Endodermal cell (in vitro differentiated cells): ENCODE measurements at places on chromosomes 7 and 10. TPM values are rescaled to one million over a fixed set of nuclear protein-coding genes. Genes with fewer than 3 reads are reported as not detected.

GRCh38 chr7:20183086-20183485 lies 34.1 kb downstream of the MACC1 start:
- no peaks in the 10 kb centered on the region for H3K27me3 ChIP-seq
- no peaks in the 10 kb centered on the region for H3K36me3 ChIP-seq
- no peaks in the 10 kb centered on the region for H3K4me1 ChIP-seq
- no peak overlapping the region for H3K4me3 ChIP-seq
- H3K27ac ChIP-seq: no peak overlapping the region

ZNF488 gene
- total RNA-seq: 0.28 to 0.53 TPM (median 0.44 TPM) in 3 replicates

- no peaks in the 10 kb centered on the region for H3K27me3 ChIP-seq
- no peak for DNase-seq
- peaks cover 3% of the 10 kb centered on the region for H3K4me1 ChIP-seq
- no peak overlapping the region for H3K4me3 ChIP-seq
- no peak overlapping the region for H3K27ac ChIP-seq
Measured at GRCh38 chr7:41887416-41887815, 184.5 kb upstream of the INHBA start.

DNA sequence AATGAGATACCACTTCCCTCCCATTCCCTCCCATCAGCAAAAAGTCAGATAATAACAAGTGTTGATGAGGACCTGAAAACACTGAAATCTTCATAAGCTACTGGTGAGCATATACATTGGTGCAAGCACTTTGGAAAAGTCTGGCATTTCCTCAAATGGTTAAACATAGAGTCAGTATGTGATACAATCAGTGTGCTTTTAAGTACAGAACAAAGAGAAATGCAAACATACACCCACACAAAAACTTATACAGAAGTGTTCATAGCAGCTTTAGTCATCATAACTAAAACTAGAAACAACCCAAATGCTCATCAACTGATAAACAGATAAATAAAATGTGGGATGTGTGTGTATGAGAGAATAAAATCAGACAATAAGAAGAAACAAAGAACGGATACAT lies 261.9 kb downstream of the ELMO1 start:
- no peaks in the 10 kb centered on the region for H3K27me3 ChIP-seq
- peaks cover 21% of the 10 kb centered on the region for H3K36me3 ChIP-seq
- H3K27ac ChIP-seq: no peak overlapping the region
- DNase-seq: no peak
- peaks cover 5% of the 10 kb centered on the region for H3K4me1 ChIP-seq
- no peak overlapping the region for H3K4me3 ChIP-seq

DNA sequence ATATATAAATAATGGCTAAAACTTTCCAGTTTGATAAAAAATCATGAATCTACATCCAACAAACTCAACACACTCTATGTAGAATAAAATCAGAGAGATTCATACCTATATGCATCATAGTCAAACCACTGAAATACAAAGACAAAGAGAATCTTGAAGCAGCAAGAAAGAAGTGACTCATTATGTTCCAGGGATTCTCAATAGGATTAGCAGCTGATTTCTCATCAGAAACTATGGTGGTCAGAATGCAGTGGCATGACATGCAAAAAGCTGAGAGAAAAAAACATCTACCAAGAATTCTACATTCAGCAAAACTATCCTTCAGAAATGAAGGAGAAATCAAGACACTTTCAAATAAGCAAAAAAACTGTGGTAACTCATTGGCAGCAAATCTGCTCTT lies 187.4 kb downstream of the RNLS start:
- no peak overlapping the region for H3K27ac ChIP-seq
- no peaks in the 10 kb centered on the region for H3K4me1 ChIP-seq
- no peak overlapping the region for H3K4me3 ChIP-seq
- H3K27me3 ChIP-seq: no peaks in the 10 kb centered on the region
- DNase-seq: no peak

ZNF33B gene
- 27.5 and 34.9 TPM in 2 replicates for total RNA-seq

GRCh38 chr7:33832271-33832721 lies 73.0 kb upstream of the BMPER start:
- H3K4me1 ChIP-seq: no peaks in the 10 kb centered on the region
- H3K4me3 ChIP-seq: no peak overlapping the region
- no peak overlapping the region for H3K27ac ChIP-seq
- DNase-seq: no peak
- peaks cover 7% of the 10 kb centered on the region for H3K27me3 ChIP-seq
- H3K36me3 ChIP-seq: no peaks in the 10 kb centered on the region

- no peak overlapping the region for H3K27ac ChIP-seq
- H3K4me1 ChIP-seq: no peaks in the 10 kb centered on the region
- H3K27me3 ChIP-seq: no peaks in the 10 kb centered on the region
Measured at GRCh38 chr10:129329385-129330055, 137.5 kb upstream of the MGMT start.

DNA sequence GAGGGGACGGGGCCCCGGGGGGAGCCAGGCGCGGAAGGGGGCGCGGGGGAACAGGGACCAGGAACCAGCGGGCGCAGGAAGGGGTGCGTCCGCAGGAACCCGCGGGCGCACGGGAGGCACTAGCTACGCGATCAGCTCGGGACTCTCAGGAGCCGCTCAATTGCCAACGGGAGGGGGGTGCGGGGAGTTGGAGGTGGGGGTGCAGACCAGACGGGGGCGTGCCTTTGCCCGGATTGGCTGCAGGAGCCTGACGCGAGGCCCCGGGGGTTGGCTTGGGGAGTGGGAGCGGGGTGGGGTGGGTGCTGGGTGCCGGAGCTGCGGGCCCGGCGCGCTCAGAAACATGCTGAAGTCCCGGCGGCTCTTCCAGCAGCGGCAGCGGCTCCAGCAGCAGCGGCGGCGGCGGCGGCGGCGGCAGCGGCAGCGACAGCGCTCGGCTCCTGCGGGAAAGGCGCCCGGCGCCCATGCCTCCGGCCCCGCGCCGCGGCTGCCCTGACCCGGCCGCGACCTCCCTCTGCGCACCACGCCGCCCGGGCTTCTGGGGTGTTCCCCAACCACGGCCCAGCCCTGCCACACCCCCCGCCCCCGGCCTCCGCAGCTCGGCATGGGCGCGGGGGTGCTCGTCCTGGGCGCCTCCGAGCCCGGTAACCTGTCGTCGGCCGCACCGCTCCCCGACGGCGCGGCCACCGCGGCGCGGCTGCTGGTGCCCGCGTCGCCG lies at the start of gene ADRB1:
Gene ADRB1 (plus strand): TSS at position 335 of the 715 bp plus-strand sequence. CDS start 267 bp downstream, at position 602.
- DNase-seq: peak; percentile 93
- peak within 1 kb of the TSS; percentile 62 for H3K4me3 ChIP-seq
- no peaks in the 10 kb centered on the region for H3K4me1 ChIP-seq
- H3K27ac ChIP-seq: no peak within 1 kb of the TSS
- no peaks in the 10 kb centered on the region for H3K36me3 ChIP-seq

TMEM236 gene
- total RNA-seq: 0.04 and 0.07 TPM in 2 replicates
